SJCRH30 (cell line): ENCODE measurements at places on chromosomes 2 and 18.

DNA sequence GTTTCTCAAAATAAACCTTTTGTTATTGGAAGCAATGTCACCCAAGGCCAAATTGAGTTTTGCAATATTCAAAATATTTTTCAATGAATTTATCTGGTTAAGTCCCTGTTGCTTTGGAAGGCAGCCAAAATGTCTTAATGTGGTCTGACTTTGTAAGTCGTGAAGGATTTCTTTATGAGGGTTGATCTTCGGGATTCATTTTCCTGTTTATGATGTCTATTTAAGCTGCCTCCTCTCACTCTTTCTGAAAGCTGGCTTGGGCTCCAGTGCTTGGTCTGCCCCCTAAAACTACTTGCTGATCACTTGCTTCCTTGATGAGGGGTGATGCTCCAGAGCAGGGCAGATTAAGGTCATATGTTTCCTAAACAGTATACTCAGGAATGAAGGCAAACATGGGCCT lies 141.1 kb downstream of the ANTXR1 start:
- no peak for DNase-seq

DNA sequence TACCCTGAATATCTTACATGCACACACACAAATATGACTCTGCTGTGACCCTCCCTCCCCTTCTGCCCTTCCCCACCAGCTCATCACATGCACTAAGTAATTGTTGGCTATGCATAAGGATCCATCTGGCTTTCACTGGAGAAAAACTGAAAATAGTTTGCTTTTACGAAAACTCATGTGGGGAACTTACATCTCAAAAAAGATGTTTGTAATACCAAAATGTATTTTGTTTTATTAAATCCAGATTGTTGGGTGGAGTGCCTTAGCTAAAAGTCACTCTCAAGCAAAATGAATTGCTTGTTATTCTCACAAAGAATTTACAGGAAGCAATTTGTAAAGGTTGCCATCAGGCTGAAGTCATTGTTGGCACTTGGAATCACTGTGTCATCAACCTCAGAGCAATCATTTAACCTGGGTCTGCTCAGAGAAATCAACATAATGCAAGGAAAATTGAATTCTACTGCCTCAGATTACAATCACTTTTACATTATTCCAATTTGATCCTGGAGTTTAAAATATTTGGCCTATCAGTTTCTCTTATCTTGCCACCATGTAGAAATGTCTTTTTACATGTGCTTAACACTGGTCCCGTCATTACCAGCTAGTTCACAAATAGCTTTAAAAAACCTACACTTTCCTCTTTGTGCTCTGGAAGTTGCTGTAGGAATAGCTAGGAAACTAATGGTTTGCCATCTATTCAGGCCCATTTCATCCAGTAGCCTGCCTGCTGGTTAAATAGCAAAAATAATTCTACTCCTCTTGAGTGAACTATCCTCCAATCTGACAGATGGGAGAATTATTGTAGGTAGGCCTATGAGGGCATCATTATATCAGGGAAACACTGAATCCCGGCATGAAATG lies 90.3 kb upstream of the TMEM17 start:
- no peak for DNase-seq

GRCh38 chr2:74544634-74545033 lies 9.1 kb downstream of the LOXL3 start:
- no peak for DNase-seq

GRCh38 chr2:134395779-134396178 lies 141.9 kb downstream of the MGAT5 start:
- DNase-seq, result no peak

DNA sequence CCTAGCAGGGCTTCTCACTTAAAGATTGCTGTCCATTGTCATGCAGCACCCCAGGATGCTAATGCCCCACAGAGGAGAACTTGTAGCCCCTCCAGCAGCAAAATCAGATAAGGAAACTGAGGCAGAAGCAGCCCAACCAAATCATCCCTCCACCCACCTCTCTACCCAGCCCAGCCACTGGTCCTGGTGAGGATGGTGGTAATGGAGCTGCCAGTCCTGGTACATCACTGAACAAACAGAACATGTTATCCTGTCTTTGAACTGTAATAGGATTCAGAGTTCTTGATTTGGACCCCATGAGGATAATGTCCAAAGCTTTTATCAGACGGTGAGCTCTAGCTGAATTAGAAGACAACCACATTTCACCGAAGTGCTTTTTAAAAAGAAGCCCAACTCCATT lies 113.2 kb downstream of the MRO start:
- DNase-seq, result no peak

GRCh38 chr2:45826884-45827635 lies 175.6 kb downstream of the PRKCE start:
- DNase-seq, result peak; percentile 73
